ENCODE measurements at places on chromosomes 5 and 9.
A peak's percentile ranks its signal among the peaks of the same experiment; 100 is the strongest.

DNA sequence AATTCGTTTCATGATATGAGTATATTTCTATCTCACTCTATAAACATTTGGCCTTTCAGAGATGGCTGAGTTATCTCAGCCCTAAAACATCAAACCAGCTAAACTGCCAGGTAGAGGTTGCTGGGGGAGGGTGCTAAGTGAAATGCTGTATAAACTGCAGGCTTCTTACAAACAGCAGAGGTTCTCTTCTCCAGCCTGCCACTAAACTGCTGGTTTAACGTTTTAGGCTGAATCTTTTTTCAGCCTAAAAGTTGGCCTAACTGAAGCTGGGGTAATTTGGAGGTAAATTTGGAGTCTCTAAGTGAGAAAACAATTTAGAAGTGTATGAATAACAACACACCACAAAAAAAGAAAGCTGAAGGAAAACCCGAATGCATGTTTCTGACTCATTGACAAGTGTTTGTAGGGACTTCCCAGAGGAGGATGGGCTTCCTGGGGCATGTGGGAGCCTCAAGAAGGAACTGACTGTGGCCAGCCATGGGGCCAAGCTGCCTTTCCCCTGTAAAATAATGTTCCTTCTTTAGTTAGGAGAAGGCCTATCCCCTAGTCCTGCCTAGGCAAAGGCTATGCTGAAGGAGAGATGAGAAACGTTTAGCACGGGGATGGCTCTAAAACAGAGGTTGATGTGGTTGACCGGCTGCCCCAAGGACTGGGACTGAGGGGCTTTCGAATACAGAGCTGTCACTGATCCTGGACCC is 44.3 kb downstream of the SLC28A3 start:
- no peak for DNase-seq

GRCh38 chr5:60699609-60700415 is at the start of gene DEPDC1B:
DEPDC1B (minus strand) TSS chr5:60700166; CDS start chr5:60700093, 73 bp downstream.
- peak; percentile 54 for DNase-seq

DNA sequence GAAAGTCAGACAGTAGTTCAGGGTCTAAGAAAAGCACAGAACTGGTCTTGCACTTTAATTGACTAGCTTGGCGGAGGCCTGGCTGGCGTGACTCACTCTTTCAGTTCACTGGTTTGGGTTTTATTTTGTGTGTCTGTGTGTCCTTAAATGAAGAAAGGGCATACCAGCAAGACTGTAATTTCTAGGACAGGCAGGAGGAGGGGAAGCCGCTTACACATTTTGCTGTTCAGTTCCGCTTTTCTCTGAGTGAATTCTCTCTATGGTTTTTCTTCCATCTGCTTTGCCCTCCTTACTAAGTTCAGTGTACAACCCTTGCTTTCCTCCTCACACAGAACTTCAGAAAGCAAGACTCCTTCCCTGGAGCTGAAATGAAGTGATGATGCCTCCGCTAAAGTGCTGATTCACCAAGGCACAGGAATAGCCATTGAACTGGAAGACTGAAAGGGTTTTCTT is 150.8 kb downstream of the MEF2C start:
- DNase-seq = no peak

GRCh38 chr5:170262061-170263045 is 29.6 kb downstream of the C5orf58 start:
- DNase-seq = no peak

DNA sequence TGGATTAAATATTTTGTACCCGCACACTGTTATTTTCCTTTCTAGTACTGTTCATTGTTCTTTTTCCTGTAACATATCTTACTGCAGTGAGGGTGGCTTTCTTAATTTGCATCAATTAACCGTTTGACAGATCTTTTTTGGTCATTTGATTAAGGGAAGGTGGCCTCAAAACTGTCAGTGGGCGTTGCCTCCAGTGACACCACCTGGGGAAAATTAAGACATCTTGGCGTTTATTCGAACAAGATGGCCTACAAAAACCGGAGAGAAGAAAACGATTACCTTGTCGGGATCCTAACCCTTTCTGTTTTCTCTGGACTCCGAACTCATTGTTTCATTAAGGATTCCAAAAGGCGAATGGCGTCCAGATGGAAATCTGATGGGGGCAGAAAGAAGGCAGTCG is 2.0 kb downstream of the BASP1 start:
- no peak for DNase-seq

DNA sequence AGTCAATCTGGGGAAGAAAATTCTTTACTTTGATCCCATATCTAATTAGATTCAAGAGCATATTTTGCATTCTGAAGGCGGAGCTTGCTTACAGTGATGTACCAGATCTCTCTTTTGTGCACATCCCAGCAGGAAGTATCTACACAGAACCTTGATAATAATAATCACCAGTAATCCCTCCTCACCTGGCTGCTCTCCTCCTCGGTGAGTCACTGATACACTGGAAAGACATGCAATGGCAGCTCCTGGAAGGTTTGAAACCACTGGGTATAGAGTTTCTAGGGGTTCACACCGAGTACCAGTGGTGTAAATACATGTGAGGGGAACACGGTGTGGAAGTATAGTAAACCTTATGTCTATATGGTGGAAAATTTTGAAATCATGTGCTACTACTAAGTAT is 205.5 kb upstream of the TARS1 start:
- no peak for DNase-seq

GRCh38 chr5:32612134-32612888 is 27.0 kb downstream of the SUB1 start:
- DNase-seq = no peak

DNA sequence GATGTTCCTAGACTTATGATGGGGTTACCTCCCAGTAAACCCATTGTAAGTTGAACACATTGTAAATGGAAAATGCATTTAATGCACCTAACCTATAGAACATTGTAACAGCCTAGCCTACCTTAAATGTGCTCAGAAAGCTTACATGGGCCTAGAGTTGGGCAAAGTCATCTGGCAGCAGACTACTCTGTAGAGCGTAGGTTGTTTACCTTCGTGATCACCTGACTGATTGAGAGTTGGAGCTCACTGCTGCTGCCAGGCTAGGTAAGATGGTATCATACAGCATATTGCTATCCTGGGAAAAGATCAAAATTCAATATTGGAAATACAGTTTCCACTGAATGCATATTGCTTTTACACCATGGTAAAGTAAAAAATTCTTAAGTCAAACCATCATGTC is 95.4 kb downstream of the HTR4 start:
- DNase-seq = no peak

DNA sequence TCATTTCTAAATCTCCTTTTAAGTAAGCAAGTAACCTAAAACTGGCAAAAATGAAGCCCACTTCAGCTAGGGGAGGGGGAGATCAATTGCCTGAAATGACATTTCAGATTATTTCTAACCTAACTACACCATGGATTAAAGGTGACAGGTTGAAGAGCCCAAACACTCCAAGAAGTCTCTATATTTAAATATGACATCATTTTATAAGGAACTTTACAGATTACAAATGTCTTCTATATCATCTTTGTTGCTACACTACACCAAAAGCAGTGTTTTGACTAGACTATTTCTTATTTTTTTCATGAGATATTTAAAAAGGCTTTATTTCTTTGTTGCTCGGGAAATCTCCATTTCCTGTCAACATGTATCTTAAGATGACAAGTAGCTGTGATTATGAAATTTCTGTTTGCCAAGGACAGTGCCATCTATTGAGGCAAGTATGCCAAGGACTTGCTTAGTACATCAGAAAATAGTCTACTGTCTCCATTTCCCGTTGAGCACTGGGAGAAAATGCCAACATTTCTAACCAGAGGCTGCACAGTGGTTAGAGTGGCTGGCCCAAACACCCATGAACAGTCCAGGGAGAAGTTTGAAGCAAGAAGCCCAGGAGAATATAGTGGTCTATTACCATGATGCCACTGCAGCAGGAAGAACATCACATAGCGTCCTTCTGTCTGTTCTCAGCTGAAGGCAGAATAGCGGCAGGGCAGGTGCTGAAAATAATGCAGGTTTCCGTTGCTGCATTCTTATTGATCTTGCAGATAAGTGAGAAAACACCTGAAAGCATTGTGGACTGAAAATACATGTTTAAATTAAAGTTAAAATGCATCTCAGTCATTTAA is 93.4 kb upstream of the ITGA2 start:
- DNase-seq = no peak

- DNase-seq = no peak
These were observed 37.6 kb downstream of the SYK start for GRCh38 chr9:90839183-90839728.

DNA sequence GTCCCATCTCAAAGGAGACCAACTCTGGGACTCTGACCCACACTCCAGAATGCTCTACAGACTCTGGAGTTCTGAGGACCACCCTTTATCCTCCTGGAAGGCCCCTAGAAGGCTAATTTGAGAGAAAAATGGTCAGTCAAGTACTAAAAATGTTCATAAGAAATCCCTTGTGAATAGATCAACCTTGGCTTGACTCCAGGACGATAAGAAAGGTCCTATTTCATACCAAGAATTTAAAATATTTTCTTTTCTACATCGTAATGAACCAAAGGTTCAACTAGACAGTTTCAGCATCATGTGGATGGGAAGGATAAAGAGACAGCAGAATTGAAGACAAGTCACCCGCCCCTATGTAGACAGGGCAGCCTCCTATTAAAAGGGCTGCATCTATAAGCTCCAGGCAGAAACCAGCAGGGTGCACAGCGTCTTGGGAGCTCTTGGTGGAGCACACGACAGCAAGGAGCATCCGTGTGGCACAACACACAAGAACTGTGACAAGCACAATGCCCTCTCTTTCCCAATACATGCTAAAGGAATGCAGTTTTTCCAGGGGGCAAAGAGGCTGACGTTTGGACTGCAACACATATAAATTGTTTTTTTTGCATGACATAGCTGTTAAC is 38.3 kb downstream of the RASEF start:
- DNase-seq = no peak

GRCh38 chr9:110997847-110998246 is 40.4 kb downstream of the LPAR1 start:
- DNase-seq = no peak

- no peak for DNase-seq
These were observed 101.7 kb downstream of the GDNF start for GRCh38 chr5:37738057-37738691.

DNA sequence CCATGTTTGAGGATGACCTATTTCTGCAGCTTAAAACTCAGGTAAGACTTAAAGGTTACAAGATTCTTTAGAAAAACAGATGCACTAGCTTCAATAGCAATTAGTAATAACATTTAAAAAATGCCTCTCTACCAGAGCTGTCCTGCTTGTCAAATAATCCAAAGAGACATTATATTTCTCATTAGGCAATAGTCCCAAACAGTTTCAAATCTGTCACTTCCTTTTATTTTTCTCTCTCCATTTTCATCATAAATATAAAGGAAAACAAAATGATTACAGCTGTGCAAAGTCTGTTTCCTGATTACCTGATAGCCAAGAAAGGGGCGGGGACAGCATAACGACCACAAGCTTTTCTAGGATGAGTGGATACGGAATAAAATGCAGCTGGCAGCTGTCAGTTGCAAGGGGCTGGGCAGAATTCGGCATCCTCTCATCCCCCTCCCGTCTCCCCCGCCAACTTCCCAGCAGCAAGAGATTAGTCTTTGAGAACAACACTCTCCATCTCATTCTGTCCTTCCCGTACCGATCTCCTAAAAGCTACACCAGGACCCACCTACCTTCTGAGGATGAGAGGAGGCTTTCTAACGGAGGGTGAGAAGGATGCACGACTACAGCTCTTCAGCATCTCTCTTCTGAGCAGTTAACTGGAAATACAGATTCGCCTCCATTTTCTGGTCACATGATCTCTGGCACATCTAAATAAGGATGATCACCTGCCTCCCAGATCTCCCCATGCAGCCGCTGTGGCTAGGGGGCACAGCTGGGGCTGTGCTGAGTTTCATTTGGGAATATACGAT is 72.5 kb upstream of the PCA3 start:
- DNase-seq = no peak

DNA sequence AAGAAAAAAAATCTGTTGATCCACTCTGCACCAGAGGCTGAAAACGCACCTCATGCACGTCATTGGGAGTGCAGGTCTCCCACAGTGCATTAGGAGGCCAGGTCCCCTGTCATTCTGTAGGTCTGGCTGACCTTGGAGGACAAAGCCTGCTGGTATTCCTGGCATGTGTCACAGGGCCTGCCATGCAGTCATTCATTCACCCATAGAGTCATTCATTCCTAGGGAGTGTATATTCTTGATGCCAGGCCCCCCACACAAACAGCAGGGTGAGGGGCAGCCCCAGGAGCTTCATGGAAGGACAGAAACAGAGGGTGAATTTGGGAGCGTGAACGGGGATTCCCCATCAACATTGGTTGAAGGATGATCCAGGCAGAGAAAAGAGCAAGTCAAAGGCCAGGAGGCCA is 2.2 kb downstream of the GBGT1 start:
- no peak for DNase-seq

DNA sequence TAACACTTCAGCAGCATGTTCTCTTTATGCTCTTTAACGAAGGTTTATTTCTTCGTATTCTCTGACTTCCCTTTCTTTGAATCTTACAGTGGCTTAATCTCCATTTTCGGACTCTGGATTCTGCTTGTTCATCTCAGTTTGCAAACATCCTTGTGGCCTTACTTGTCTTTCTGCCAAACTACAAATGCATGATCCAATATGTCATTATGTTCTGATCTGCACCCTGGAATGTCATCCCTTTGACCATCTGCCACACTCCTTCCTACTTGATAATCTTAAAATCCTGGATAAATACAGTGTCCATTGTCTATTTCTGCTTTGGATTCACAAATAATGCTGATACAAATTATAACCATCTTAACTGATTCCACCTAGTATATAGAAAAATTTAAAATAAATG is 499.2 kb downstream of the CDH18 start:
- no peak for DNase-seq

DNA sequence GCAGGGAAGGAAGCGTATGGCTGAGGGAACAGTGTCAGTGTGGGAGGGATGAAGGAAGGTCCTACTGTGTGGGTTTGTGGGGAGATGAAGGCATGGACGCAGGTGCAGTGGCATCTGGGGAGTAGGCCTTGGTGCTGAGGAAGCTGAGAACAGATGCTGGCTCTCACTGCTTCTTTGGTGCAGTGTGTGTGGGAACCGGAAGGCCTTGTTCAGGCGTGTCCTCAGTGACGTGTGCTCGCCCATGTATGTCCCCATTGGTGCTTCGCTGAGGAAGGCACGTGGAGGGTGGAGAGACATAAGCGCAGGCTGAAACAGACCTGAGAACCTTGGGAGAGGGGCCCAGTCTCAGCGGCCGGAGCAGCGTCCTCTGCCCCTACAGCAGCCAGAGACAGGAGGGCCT is 18.7 kb downstream of the ADAMTS13 start:
- no peak for DNase-seq

GRCh38 chr9:130806327-130806716 is 28.7 kb upstream of the ABL1 start:
- DNase-seq = no peak

DNA sequence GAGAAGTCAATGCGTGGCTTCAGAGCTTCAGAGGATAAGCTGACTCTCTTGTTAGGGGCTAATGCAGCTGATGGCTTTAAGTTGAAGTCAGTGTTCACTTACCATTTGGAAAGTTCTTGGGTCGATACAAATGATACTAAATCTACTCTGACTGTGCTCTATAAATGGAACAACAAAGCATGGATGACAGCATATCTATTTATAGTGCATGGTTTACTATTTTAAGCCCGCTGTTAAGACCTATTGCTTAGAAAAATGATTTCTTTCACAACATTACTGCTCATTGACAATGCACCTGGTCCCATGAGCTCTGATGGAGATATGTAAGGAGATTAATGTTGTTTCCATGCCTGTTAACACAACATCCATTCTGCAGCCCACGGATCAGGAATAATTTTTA is 435.7 kb downstream of the MAT2B start:
- no peak for DNase-seq

Data from stimulated activated CD8-positive, alpha-beta memory T cell treated with anti-CD3 and anti-CD28 coated beads, Interleukin-7, amount 100 ng/mL, for 1 hour (primary cell).